ENCODE measurements at places on chromosomes 3 and 15.

DNA sequence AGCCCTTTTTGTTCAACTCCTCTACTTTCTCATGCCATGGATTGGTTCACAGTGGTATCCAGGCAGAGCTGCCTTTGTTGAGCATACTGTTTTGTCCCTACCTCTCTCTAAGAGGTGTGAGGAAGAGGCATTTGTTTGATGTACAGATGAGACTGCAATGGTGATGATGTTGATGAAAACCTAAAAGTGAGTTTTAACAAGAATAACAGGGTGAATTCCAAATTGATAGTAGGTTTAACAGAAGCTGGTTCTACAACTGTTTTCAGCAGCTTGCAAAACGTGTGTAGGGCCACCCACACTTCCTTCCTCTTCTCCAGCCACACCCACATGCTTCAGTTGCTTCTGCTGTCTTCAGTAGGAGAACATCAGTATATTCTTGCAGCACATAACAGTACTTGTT is 10.2 kb downstream of the SNRK start:
- no peak for DNase-seq

DNA sequence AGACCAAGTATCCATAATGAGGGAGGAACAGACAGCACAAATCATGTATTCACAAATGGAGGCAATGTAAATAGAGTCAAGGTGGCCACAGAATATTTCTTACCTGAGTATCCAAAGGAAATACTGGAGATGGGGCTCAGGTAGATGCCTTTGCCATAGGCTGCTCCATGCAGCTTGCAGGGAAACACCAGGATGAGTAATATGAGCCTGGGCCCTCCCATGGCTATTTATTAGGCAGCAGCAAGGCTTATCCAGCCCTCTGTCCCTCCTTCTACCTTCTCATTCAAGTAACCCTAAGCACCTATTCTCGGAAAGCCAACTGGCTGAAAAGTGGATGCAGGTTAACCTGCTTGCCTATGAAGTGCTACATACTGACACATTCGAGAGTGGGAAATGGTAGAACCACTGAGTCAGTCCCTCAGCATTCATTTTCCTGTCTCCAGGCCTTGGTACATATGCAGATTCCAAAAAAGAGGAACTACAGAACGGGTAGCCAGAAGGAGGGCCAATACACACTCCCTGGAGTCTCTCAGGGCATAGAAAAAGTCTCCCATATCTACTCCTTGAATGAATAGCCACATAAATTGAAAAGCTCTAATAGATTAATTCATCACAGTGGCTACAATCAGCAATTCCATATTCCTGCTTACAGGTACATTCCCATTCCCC is 18.3 kb upstream of the PKM start:
- DNase-seq, result no peak

DNA sequence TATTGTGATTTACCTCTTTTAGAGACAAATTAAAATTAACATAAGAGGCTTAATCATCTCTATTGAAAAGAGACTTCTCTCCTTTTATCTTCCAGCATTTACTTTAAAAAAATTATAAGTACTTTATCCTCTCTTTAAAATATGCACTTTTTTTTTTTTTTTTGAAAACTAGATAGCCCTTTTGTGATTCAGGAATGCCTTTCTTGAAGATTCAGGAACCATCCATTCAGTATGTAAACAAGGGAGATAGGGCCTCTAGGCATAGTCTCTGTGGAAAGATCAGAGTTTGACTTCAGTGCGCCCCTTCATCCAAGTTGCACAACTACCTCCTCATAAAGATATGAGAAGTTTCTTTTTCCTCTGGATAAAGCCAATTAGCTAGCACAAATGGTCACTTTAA is 1163.7 kb downstream of the SI start:
- DNase-seq, result no peak

- DNase-seq, result no peak
Observed at GRCh38 chr15:66655511-66655910, 46.5 kb upstream of the SMAD6 start.

DNA sequence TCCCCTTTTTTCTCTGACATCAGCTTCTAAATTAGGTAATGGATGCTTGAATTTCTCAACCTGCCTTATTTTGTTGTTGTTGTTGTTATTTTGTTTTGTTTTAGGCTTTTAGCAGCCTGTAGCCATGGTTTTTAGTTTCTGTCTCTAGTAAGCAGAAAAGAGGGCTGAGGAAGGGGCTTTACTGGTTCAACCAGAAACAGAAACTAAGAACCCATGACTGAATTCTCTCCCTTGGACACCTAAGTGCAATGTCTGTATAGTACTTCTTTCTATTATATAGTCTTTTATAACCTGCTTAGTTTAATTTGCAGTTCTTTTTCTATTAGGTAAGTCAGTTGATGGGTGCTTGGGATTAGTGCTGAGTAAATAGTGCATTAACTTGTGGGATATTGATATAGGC is 129.0 kb downstream of the BBX start:
- DNase-seq, result no peak

DNA sequence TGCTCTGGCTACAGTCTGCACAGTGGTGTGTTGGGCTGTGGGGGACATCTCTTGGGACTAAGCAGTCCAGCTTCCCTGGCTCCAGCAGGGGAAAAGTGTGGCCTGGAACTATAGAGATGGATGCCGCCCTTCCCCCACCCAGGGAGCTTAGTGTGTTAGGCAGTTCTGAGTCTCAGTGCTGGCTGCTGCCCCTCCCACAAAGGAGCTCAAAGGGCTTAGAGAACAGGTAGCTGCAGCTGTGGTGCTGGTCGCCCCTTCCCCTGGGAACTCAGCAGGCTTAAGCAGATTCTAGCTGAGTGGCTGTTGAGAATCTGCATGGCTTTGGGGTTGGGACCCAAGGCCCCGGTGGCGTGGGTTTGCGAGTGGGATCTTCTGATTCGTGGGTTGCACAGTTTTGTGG is 190.8 kb downstream of the PDCD6IP start:
- DNase-seq, result no peak

GRCh38 chr3:52847726-52848125 is 12.9 kb upstream of the MUSTN1 start:
- DNase-seq, result no peak

DNA sequence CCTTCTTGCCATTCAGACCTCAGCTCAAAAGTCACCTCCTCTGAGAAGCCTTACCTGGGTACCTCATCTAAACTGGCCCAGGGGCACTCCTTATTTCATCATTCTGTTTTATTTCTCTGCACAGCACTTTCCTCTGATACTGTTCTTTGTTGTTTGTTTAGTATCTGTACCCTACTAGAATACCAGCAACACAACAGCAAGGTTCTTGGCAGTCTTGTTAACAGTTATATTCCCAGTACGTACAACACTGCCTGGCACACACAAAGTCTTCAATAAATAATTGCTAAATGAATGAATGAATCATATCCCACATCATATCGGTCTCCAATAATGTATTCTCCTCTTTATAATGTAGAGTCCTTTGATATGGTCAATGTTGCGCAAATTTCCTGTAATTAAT is 188.1 kb downstream of the FOXP1 start:
- DNase-seq, result no peak

- no peak for DNase-seq
Observed at GRCh38 chr15:48343865-48344264, 12.6 kb downstream of the DUT start.

- DNase-seq, result no peak
Observed at GRCh38 chr3:17078926-17079465, 194.2 kb downstream of the PLCL2 start.
